Liver (tissue), 10 donors: ENCODE measurements at places on chromosomes 12 and 14. TPM values are rescaled to one million over a fixed set of nuclear protein-coding genes. Genes with fewer than 3 reads are reported as not detected.

- no peaks in the 10 kb centered on the region for H3K4me1 ChIP-seq
- no peaks in the 10 kb centered on the region for H3K36me3 ChIP-seq
- no peak overlapping the region for H3K27ac ChIP-seq
- no peak for DNase-seq
Measured at GRCh38 chr12:39692258-39692853, 72.8 kb upstream of the ABCD2 start.

- H3K4me1 ChIP-seq = no peaks in the 10 kb centered on the region
- H3K27ac ChIP-seq = no peak overlapping the region
- H3K36me3 ChIP-seq = no peaks in the 10 kb centered on the region
- H3K4me3 ChIP-seq = no peak overlapping the region
- DNase-seq = no peak
Measured at GRCh38 chr12:130335517-130336392, 1.9 kb upstream of the PIWIL1 start.

DNA sequence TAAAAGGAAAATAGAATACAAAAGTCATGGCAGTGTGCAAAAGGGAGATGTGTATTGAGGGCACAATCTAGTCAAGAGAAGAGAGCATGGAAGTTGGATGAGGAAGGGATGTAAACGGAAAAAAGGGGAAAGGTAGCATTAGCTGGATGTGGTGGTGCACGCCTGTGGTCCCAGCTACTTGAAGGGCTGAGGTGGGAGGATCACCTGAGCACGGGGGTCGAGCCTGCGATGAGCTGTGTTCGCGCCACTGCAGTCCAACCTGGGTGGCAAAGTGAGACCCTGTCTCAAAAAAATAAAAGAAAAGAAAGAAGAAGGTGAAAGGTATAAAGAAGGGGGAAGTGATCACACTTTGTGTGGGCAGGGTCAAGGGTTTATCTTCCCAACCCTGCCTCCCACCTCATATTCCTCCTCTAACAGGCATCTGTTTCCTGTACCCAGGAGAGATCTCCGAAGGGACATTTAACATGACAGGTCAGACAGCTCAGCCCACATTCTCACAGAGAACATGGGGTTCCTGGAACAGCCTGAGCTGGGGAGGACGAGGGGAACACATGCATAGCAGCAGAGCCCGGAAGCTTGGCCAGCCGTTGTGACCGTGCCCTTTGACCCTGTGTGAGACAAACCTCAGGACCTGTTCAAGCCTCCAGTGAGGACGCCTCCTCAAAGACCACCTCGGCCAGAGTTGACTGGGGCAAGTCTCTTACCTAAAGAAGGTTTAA, 8.9 kb downstream of the RNASE11 start:
- H3K27ac ChIP-seq = no peak overlapping the region
- no peak overlapping the region for H3K4me3 ChIP-seq
- no peak for DNase-seq
- no peaks in the 10 kb centered on the region for H3K4me1 ChIP-seq

DNA sequence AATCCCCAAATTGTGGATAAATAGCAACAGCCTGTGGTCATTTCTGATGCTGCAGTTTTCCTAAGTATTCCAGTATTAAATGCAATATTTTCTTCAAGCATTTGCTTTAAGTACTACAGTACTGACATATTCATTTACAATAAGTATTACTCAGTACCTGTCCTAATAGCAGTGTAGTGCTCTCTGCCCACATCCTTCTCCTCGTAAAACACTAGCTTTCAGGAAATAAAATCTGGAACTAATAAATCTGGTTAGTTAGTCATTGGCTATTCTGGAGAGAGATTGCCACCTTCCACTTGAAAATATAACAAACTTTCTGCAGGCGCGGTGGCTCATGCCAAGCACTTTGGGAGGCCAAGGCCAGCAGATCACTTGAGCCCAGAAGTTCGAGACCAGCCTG, 441.5 kb downstream of the PRKD1 start:
- H3K4me3 ChIP-seq = no peak overlapping the region
- no peak overlapping the region for H3K27ac ChIP-seq
- no peak for DNase-seq
- H3K36me3 ChIP-seq = no peaks in the 10 kb centered on the region

The RNASE2 gene
- total RNA-seq = 27.0 TPM

DNA sequence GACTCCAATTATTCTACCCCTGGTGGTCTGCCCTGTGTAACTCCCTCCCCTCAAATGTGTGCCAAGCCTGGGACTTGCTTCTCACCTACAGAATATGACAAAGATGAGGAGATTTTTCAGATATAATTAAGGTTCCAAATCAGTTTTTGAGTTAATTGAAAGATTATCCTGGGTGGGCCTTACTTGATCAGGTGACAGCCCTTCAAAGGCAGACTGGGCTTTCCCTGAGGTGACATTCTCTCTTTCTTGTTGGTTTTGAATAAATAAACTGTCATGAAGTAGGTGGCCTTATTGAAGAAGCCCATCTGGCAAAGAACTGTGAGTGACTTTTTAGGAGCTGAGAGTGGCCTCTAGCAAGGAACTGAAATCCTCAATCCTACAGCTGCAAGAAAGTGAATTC, 106.0 kb downstream of the BRMS1L start:
- no peaks in the 10 kb centered on the region for H3K36me3 ChIP-seq
- no peak overlapping the region for H3K27ac ChIP-seq
- no peaks in the 10 kb centered on the region for H3K4me1 ChIP-seq
- DNase-seq = no peak
- H3K27me3 ChIP-seq = no peaks in the 10 kb centered on the region

The MAP1LC3B2 gene
- total RNA-seq = not detected

DNA sequence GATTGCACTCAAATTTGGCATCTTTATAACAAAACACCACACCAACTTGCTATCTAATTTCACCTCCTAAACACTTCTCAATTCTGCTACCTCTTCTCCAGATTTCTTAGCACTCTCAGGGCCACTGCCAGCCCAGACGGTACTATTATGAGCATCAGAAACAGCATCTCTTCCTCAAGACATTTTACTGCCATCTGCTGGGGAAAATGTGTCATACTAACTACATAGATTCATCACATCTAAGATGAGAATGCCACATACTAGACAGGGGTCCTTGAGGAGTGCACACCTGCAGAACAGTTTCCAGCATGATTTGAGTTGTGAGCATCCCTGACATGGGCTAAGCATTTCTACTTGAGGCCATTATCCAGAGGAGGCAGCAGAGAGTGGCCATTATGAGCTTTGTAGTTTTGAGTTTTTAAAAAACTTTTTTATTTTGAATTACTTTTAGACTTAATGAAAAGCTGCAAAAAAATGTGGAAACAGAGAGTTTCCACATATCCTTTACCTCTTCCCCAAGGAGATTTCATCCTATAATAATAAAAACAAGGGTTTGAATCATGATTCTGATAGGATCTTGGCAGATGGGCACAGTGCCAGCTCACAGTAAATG, 15.1 kb upstream of the GRIP1 start:
- H3K36me3 ChIP-seq = no peaks in the 10 kb centered on the region
- no peak for DNase-seq
- no peak overlapping the region for H3K27ac ChIP-seq

DNA sequence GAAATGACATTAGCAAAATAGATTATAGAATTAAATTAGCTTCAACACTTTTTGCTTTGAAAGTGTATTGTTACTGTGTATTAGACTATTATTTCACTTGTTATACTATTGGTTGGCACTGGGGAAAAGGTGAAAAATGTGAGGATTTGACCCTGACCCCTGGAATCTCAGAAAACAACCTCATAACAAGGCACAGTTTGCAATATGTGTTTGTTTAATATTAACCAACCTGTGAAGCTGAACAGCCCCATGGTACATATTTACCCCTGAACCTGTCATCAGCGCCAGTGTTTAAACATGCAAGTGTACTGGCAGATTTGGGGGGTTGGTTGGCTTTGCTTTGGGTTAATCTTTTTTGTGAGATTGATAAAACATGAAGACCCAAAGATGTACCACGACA, 11.7 kb downstream of the SLC38A4 start:
- peaks cover 43% of the 10 kb centered on the region for H3K4me1 ChIP-seq
- no peaks in the 10 kb centered on the region for H3K36me3 ChIP-seq
- DNase-seq = no peak
- H3K27ac ChIP-seq = peak overlapping the region; percentile 82

The SLC10A1 gene
- 1.1 TPM for total RNA-seq

The RFLNA gene
- not detected for total RNA-seq

GRCh38 chr12:48773686-48774085, 15.2 kb downstream of the ADCY6 start:
- H3K27ac ChIP-seq = no peak overlapping the region
- no peak overlapping the region for H3K4me3 ChIP-seq
- no peaks in the 10 kb centered on the region for H3K4me1 ChIP-seq
- no peak for DNase-seq

The ANO2 gene
- 0.25 TPM for total RNA-seq

GRCh38 chr12:64685050-64685449, 74.2 kb downstream of the GNS start:
- DNase-seq = no peak
- H3K36me3 ChIP-seq = peaks cover 2% of the 10 kb centered on the region
- peaks cover 3% of the 10 kb centered on the region for H3K4me1 ChIP-seq
- H3K27me3 ChIP-seq = no peaks in the 10 kb centered on the region

DNA sequence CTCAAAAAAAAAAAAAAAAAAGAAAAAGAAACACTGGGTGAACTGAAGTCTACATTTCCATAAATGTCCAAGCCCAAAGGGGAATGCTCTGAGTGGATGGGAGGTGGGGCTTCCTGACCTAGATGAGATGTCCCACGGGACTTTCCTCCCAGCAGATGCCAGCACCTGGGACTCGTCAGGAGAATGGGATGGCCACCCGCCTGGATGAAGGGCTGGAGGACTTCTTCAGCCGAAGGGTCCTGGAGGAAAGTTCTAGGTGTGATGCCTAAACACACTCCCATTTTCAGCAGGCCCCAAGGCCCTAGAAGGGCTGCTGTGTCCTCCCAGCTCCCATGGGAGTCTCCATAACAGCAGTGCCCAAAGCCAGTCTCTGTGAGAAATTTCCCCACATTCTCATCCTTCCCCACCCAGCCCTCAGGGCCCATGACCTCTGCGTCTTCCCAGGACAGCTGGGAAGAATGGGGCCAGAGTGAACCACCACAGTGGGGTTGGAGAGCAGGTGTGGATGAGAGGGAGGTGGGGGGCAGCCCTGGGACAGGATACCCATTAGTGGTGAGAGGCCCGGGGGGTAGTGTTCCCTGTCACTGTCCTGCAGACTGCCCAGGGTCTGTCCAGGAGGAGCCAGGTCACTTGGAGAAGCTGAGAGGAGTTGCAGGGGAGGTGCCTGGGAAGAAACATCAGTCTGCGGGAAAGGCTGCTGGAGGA, 7.1 kb upstream of the CPNE6 start:
- no peaks in the 10 kb centered on the region for H3K27me3 ChIP-seq
- H3K4me3 ChIP-seq = no peak overlapping the region
- no peaks in the 10 kb centered on the region for H3K36me3 ChIP-seq
- peaks cover 61% of the 10 kb centered on the region for H3K4me1 ChIP-seq

DNA sequence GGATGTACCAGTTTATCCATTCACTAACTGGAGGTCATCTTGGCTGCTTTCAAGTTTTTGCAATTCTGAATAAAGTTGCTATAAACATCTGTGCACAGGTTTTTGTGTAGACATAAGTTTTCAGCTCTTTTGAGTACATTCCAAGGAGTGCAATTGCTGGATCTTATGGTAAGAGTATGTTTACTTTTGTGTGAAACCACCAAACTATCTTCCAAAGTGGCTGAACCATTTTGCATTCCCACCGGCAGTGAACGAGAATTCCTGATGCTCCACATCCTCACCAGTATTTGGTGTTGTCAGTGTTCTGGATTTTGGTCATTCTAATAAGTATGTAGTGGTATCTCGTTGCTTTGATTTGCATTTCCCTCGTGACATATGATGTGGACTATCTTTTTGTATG, 150.5 kb upstream of the BCL2L14 start:
- no peaks in the 10 kb centered on the region for H3K36me3 ChIP-seq
- DNase-seq = no peak
- H3K27me3 ChIP-seq = no peaks in the 10 kb centered on the region
- H3K27ac ChIP-seq = no peak overlapping the region
- no peak overlapping the region for H3K4me3 ChIP-seq

DNA sequence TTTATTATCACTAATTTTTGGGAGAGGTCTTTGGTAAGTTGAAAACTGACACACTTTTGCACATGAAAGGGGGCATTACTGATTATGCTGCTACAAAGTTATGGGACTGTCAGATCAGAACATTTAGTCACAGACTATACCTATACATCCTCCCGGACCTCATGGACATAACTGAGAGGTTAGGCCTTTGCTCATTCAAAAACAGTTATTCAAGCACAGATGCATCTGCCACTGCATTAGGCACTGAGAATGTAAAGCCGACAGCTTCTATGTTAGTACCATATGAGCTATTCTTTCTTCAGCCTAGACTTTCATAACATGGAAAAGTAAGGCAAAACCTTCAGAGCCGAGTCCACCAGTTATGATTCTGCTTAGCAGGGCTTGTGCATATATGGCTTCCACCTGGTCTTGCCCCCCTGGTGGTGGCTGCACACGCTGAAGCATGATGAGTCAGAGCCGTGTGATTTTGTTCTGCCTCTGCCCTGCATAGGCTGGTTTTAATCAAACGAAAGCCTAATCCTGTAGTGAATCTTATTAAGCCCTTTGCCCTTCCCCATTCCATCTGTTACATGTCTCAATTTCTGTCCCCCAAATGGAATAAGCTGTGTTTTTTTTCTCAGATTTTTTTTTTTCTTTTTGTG, 21.8 kb upstream of the RNU6-8 start:
- DNase-seq = no peak
- no peaks in the 10 kb centered on the region for H3K27me3 ChIP-seq
- no peaks in the 10 kb centered on the region for H3K36me3 ChIP-seq
- no peak overlapping the region for H3K27ac ChIP-seq

DNA sequence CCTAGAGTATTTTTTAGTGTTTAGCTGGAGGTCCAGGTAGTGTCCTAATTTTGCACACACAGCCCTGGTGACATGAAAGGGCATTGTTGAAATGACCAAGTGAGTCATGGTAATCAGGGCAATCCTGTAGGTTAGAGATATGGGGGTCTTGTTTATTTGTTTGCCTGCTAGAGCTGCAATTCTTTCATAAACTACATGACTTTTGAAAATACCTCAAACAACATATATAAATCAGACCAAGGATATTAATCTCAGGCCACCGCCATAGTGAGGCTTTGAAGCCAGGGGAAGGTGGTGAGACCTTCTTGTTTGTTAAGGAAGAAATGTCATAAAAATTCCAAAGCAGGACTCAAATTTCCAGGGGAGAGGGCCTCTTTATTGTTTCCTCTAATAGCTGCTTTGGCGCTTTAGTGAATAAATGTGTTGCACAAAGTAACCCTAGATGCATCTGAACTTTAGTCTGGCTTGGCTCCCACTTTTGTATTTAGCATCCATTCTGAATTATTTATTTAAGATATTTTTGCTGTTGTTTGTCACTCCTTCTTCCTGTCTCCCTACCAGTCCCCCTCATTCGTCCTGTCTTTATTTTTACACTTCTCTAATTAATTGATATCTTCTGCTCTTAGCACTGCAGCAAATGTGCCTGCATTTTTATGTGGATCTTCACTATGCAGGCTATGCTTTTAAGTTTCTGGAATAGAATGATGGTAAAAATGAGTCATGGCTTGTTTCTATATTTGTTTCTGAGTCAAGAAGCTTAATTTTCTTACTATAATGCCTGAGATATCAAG, 430.3 kb downstream of the RAD51B start:
- H3K4me3 ChIP-seq = no peak overlapping the region
- H3K27ac ChIP-seq = peak overlapping the region; percentile 82
- no peaks in the 10 kb centered on the region for H3K27me3 ChIP-seq
- H3K36me3 ChIP-seq = no peaks in the 10 kb centered on the region

GRCh38 chr12:14545144-14546124, 22.2 kb downstream of the PLBD1 start:
- H3K4me3 ChIP-seq = no peak overlapping the region
- H3K27me3 ChIP-seq = no peaks in the 10 kb centered on the region
- H3K4me1 ChIP-seq = no peaks in the 10 kb centered on the region
- DNase-seq = no peak
- no peaks in the 10 kb centered on the region for H3K36me3 ChIP-seq
- no peak overlapping the region for H3K27ac ChIP-seq
